Skeletal muscle cell (primary cell): ENCODE measurements at places on chromosomes 2 and 18.

DNA sequence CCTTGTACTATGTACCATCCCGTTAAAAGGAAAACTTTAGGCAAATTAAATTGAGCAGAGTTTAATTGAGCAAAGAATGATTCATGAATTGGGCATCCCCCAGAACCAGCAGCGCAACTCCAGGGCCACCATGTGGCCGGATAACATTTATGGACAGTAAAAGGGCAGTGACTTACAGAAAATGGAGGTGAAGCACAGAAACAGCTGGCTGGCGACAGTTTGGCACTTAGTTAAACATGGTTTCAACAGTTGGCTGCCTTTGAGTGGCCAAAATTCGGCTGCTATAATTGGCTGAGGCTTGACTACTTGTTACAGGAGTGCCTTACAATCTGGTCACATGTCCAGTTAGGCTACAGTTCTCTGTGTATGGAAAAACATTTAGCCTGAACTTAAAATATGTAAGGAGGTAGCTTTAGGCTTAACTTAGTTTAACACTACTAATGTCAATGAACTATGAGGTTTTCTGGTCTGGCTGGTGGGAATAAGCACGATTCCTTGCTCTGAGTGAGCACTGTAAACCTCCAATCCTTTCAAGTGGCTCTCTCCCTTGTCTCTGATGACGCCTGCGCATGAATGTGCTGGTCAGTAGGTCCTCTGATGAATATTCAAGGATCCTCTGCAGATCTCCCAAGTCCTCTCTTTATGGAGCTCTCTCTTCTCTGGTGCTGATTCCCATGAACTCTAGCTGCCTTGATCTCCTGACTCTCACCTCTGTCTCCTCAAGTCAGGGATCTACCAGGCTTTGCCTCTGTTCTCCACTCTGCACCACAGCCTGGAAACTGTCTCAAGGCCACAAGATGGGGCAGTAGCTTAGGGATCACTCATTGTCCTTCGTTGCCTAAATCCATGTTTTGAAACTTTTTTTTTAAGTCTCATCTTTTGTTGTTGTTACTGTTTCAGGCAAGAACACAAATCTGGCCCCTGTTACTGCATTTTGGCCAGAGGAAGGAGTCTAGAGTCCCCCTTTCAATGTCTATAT is 24.4 kb upstream of the RAB31 start:
- peak; percentile 43 for DNase-seq

DNA sequence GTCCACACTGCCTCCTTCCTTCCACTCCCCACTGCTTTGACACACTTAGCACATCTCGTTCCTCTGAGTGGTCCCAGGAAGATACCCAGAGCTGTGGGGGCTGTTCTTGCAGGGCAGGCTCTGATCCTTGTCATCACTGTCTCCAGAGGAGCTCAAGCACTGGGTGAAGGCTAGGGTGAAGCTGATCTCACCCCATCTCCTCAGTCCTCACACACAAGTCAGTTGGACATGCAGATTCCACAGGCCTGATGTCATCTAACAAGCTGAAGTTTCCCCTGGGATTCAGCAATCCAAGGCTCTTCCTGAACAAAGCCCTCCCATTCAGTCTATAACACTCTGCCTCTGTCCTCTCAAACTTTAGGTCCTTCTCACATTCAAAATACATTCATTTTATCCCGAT is 90.6 kb upstream of the RAB6C start:
- DNase-seq, result peak; percentile 4

DNA sequence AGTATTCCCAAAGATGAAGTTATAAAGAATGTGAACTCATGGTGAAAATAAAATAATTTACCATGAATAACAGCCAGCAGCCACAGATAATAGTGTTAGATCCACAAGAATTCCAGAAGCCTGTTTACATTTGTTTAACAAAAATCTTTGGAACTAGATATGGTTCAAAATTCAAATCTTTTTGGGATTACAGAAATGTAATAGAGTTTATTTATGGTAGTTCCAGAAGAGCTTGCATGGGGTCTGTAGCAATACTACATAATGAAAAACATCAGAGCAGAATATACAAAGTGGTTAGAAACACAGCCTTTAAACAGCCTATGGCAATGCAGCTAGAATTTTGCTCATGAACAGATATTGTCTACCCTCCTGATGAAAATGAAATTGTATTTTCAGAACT is 179.1 kb downstream of the RDH14 start:
- no peak for DNase-seq

DNA sequence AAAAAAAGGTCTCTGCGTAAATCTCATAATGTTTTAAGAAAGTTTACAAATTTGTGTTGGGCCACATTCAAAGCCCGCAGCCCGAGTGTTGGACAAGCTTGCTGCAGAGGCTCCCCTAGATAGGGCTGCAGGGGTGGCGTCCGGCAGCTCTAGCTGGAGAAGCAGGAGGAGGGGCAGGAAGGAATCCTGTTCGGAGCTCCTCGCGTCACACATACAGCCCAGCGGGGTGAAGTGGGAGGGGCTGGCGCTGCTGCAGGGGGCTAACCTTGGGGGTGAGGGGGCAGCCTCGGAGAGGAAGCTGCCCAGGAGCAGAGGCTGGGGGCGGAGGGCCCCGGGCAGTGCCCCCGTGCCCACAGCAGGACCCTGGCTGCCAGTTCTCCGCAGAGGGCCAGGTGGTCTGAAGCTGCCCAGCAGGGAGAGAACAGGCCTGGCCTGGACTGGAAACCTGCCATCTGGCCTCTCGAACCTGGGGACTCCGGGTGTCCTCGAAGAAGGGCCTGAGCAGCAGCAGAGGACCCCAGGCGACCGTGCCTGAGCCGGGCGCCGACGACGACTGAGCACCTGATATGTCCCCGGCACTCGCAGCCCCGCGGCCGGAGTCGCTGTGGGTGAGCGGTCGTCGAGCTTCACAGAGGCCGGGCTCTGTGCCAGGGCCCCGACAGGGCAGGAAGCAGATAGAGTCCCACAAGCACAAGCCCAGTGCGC is 2.6 kb upstream of the GPR35 start:
- no peak for DNase-seq

- DNase-seq, result peak; percentile 9
These were observed 50.0 kb downstream of the MC4R start for GRCh38 chr18:60322591-60322990.

GRCh38 chr2:117815946-117816345 is 1.5 kb downstream of the DDX18 start:
- DNase-seq, result no peak

DNA sequence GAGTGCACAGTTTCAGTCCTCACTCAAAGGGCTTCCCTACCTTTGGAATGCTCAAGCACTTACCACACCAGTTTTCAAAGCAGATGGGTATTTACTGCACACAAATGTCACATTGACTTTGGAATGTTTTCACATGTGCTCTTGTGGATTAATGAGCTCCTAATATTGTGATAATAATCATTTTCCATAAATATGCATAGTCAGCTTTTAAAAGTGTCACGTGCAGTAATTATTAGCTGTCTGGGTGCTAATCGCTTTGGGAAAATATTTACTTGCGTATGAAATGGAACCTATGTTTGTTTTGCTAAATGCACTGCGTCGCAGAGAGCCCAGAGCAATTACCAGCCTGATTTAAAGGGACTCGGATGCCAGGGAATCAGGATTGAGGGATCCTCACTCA is 229.3 kb downstream of the SMAD2 start:
- no peak for DNase-seq

DNA sequence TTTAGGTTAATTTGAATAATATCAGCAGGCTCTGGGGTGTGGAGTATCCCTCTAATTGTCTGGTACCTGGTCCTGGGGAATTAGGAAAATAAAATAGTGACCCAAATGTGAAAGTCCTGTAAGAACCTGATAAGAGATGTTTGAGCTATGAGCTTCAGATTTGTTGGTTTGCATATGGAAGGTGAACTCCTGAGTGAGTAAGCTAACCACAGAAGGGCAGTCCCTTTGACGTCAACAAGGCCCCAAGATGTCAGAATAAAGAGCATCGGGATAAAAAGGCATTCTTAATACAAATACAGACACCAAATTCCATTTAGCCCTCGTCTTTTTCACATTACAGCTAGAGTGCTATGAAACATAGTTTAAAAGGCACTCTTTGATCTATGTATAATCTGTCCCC is 1366.3 kb upstream of the TMEFF2 start:
- no peak for DNase-seq

DNA sequence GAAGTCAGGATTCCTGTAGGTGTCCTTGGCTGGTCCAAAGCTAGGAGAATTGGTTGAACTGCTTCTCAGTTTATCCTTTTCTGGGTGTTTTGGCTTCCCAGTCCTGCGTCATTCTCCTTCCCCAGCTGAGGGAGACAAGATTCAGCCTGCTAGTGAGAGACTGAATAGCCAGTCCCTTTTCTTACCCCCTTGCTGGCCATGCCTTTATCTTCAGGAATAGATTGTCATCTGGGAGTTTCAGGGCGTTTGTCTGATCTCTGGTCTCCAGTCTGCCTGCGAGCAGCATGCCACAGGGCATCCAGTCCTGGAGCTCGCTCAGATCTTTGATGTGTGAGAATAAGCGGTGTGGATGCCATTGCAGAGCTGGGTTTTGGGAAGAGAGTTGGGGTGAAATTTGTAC is 5.8 kb downstream of the MYO1B start:
- no peak for DNase-seq

DNA sequence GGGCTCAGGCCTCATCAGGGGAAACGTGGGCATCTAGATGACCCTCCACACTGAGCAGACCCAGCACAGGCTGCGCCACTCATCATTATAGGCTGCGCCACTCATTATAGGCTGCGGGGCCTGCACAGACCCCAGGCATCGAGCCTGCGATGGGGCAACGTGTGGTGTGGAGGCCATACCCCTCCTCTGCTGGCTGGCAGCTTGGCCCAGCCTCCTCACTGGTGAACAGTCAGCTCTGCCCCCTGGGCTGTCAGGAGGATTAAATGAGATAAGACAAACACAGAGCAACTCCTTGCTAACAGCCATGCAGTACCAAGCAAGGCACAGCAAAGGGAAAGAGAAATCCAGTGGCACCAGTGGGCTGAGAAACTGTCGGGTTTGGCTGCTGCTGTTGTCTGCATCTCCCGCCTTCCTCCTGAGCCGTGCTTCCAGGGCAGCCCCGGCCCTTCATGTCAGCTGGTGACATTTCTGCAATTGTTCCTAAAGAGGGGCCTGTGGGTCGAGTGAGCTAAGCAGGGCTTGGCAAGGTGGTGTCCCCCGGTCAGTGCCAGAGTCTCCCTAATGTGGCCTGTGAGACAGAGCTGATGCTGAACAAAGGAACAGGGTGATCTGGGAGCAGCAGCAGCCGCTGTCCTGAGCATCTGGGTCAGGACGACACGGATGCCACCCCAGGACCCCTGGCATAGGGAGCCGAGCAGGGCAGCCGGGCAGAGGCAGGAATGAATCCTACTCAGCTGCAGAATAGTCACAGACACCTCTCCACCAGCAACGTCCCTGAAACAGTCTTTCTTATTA is 48.7 kb downstream of the RRM2 start:
- no peak for DNase-seq

- DNase-seq, result no peak
These were observed 27.5 kb upstream of the LDLRAD4 start for GRCh38 chr18:13191031-13191430.

GRCh38 chr2:174753038-174753633 is 11.1 kb downstream of the CHRNA1 start:
- DNase-seq, result no peak

DNA sequence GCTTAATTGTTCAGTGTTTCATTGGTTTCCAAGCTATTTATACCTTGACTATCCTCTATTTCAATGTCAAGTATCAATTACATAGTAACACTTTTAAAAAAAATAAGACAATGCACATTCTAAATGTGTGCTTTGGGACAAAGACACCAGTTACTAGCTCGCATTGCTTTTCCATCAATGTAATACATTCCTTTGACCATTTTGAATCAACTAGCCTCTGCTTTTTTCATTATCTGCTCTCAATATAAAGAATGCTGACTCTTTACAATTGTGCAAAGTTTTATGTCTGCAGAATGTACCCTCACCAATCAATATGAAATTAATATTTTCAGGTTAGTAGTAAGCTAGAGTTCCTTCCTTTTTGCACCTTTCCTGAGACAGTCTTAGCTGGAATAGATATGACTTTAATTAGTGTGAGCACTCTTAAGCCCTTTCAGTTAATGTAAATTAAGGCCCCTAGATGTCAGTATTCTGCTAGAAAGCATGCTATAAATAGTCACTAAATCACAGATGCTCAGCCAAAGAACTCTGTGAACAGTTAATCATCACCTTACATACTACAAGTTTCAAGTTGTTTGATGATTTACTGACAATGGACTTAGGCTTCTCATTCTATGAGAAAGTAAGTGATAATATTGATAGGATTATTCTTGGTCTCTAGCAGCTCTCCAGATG is 413.6 kb downstream of the PTH2R start:
- no peak for DNase-seq

DNA sequence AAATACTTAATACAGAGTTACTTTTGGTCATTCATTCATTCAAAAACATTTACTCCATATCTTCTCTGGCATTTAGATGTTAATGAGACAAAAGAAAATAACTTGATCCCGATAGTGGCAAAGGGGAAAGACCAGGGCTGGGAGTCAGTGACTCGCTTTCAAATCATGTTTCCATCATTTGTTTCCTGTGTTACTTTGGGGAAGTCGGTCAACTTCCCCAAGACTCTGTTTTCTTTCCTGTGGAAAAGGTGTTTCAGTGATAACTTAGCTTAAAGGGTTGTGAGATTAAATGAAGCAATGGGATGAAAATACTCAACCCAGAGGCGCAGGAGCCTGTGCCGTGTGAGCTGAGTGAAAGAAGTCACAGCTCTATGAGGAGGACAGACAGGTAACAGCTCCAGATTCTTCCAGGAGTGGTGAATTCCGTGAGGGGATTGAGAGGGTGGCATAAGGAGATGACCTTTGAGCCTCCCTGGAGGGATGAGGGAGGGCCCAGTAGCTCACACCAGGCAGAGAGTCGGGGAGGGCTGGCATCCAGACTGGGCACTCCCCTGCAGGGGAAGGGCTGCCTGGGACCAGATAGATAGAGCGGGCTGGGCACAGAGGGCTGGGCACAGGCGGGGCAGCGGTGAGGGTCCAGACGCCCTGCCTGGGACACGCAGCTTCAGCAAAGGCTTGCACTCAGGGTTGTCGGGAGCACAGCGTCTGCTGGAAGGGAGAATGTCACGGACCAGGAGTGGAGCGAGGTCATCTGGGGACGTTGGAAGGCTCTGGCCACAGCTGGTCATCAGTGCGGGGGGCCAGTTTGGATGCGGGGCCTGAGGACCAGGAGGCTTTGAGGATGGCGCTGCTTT is 70.1 kb downstream of the TSHZ1 start:
- DNase-seq, result no peak

DNA sequence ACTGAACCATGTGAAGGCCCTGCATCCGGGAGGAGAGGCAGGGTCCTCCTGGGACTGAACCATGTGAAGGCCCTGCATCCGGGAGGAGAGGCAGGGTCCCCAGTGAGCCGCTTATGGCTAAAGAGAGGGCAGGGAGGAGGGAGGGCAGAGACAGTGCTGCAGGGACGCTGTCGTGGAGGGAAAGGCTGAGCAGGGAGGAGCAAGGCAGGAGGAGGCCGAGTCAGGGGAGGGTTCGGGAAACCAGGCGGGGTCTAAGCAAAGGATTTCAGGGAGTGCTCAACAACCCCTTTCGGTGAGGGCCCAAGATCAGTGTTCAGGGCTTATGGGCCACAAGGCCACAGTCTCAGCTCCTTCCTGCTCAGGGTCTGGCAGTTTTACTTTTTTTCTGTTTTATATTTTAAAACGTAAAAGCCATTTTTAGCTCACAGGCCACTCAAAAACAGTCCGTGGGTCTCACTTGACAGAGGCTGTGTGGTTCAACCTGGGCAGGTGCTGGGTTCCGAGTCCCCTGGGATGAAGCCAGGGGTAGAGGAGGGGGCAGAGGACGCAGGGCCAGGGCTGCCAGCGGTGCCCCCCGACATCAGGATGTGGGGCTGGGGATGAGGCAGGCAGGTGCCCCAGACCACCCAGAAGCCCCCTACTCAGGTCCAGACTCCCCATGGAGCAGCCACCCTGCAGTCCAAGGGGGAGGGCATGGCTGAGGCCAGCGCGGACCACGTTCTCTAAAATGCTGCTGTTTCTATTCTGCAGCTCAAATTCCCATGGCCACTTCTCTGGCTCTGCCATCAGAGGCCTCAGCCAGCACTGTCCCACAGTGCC is 5.2 kb downstream of the TMEM18 start:
- no peak for DNase-seq
